ENCODE measurements at places on chromosomes 7 and 10.
A peak's percentile ranks its signal among the peaks of the same experiment; 100 is the strongest.

DNA sequence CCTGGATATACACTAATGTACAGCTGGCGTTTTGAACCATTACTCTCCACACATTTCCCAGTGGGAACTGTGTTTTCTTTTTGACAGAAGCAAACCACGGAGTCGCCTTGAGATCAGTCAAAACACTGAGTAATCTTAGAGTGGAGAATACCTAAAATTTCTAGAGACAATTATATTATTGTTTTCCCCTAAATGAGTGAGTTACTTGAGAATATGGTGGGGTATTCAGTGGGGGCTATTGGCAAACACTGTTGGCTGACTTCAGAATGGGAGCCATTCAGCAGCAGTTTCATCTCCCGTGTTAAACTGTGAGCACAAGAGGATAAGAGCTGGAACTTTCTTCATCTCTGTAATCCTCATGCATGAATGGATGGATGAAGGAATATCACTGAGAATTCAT, 6.2 kb downstream of the IL2RA start:
- no peak for DNase-seq

GRCh38 chr7:137930581-137930980, 71.3 kb downstream of the CREB3L2 start:
- DNase-seq = no peak

GRCh38 chr10:47104151-47104605, 192.9 kb downstream of the PTPN20 start:
- DNase-seq = no peak

DNA sequence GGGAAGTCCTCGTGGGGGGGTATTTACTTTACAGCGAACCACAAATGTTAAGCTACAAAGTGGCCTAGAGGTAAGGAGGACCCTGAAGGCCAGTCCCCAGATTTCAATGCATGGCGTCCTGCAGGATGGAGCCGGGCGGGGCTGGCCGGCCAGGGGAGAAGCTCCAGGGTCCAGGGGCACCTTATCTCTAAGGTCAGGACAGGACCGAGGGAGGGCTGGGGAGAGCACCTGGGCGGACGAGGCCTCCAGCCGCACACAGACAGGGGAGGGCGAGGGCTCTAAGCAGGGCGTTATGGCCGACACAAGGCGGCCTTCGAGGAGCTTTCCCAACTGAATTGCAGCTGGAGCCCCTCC, 96.4 kb upstream of the DIP2C start:
- DNase-seq = no peak

- DNase-seq = no peak
Measured at GRCh38 chr10:93917064-93917391, 23.2 kb downstream of the SLC35G1 start.

DNA sequence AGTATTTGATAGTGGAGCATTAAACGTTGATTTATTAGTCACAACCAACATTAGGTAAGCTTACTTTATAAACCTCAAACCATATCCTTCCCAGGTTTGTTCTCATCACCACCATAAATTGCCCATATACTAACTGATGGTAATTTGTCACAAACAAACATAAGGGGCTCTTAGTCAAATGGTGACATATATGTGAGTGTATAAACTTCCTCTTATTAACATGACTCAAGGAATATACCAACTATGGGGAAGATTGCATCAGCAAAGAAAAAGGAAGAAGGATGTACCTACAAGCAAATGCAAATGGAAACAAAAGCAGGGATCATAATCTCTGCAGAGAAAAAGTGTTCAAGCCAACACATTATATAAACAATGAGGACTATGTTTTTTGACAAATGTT, 418.2 kb upstream of the AKR1E2 start:
- no peak for DNase-seq

- DNase-seq = no peak
Measured at GRCh38 chr7:67021260-67021659, 24.6 kb downstream of the TYW1 start.

DNA sequence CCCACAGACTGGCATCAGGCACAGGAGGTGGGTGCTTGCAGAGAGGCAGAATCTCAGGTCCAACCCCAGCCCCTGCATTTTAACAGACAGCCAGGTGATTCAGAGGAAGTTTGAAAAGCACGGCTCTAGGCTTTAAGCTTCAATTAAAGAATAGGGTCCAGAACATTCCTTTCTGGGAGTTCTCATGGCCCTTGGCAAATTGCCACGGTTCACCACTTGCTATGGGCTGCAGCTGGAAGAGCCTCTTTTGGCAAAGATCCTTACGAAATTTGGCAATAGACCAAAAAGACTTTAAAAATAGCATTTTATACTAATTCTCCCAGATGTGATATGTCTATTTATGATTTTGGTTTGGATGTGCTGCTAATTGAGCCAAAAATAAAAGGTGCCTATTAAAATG, 148.1 kb downstream of the ITGA8 start:
- DNase-seq = peak; percentile 27

DNA sequence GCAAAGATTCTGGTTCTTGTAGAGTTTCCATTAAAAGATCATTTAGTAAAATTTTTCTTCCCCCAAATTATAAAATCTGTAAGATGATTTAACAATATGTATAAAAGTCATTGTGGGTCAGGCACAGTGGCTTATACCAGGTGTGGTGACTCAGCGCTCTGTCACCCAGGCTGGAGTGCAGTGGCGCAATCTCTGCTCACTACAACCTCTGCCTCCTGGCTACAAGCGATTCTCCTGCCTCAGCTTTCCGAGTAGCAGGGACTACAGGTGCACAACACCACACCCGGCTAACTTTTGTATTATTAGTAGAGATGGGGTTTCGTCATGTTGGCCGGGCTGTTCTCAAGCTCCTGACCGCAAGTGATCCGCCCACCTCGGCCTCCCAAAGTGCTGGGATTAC, 68.0 kb downstream of the SEPTIN14 start:
- no peak for DNase-seq

GRCh38 chr10:21509341-21510240, 15.9 kb downstream of the SKIDA1 start:
- peak; percentile 69 for DNase-seq

GRCh38 chr7:2232766-2233520, at the start of gene MAD1L1:
TSS of gene MAD1L1 (minus strand) at chr7:2232945. CDS start at chr7:2230133, 2,812 bp downstream.
- DNase-seq = peak; percentile 95

DNA sequence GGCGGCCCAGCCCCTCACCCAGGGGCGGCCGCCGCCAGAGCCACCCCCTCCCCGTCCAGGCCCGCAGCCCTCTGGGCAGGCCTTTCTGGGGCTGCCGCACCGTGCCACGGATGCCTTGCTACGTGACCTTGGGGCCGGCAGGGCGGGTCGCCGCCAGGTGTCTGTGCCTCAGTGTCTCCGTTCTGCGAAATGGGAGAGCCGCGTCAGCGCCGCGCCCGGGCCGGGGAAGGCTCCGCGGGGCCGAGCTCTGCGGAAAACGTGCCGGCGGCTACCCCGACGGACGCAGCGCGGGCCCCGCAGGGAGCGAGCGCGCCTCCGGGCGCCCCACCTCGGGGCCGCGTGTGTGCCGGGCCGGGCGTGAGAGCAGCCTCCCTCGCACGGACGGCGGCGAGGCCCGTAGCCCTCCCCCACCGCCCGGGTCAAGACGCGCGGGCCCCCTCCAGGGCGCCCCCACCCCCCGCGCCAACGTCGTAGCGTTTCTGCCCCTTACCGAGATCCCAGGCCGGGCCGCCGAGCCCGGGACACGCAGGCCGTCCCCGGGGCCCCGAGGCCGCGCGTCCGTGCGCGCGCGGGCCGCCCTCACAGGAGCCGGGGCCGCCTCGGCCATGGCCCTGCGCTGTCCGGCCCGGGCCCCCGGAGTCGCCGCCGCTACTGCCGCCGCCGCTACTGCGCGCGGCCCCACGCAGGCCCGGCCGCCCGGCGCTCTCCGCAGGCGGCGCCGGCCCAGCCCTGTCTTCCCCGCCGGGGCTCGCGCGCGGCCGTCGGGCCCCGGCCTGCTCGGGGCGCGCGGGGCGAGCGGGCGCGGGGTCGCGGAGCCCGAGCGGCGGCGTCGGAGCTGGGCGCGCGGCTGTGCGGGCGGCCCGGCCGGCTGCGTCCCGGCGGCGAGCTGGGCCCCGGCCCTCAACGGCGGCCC, 1.1 kb downstream of the ZNF777 start:
- no peak for DNase-seq

DNA sequence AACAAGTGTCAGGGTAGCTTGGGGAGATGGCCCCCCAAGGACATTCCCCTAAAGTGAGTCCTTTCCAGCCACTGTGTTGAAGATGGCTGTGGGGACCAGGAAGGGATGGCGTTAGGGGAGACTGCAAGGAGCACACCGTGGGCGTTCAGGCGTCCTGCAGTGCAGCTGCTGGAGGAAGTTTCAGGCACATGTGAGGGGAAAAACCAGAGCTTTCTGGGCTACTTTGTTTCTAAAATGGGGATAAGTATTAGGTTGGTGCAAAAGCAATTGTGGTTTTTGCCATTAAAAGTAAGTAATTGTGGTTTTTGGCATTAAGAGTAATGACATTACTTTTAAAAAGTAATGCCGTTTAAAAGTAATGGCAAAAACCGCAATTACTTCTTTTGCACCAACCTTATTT, 14.3 kb downstream of the PRF1 start:
- DNase-seq = no peak

DNA sequence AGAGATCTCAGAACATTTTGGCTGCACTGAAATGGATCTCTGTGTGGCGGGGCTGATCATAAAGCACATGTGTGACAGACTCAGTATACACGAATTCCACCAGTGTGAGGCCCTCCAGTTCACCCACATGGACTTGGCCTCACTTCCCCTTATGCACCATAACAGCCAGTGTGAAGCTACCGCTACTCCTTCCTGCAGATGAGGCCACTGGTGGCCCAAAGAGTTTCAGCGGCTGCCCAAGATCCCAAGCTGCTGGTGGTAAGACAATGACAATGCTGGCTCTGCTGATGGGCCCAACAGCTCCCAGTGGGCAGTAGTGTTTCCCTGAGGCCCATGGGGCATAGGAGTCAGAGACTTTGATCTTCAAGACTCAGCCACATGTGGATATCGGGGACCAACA, 21.0 kb upstream of the C10orf71 start:
- no peak for DNase-seq

DNA sequence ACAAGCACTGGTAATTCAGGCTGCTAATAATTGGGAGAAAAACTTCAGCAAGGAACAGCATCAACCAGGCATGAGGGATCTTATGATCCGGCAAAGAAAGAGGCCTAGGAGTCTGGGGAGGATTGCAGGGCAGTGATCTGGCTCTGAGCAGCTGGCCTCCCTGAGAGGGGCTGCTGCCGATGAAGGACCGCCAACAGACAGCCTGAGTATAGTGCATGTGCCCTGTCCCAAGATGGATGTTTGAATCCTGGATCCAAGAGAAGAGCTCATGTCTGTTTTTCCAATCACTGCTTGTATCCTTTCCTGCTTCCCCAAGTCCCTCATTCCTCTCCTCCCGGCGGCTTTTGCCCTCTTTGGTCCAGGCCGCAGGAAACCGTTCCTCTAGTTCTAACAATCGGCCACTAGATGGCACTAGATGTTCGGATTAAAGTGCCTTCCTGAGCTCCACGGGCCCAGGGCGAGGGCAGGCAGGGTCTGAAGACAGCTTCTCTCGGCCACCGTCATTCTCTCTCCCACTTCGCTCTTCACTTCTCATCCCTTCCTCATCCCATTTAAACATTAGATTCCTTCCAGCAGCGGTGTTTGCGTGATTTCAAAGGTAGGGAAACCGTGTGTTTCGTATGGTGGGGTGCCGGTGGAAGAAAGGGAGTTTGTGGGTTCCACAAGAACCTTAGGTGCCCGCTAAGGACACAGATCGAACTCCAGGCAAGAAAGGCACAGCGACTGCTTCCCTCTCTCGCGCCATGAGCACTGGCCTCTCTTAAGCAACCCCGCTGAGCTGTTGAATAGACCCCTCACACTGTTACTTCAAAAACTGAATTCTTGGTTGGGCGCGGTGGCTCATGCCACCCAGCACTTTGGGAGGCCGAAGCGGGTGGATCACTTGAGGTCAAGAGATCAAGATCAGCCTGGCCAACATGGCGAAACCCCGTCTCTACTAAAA, 82.4 kb downstream of the ADCYAP1R1 start:
- peak; percentile 44 for DNase-seq

DNA sequence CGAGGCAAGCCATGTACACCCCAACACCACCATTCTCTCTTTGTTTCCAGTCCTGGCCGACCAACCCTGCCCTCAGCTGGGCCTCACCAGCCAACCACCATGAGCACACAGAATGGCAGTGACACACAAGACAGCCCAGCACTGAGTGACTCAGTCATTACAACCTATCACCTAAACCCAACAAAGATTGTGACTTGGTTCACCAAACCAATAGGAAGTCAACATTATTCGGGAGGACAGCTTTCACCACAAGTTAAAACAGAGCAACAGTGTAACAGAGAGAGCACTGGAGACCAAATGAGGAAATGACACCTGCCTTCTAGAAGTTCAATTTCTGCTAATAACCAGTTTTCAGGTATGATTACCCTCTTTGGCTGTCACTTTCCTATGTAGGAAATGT, 72.1 kb downstream of the DNMBP start:
- DNase-seq = no peak

DNA sequence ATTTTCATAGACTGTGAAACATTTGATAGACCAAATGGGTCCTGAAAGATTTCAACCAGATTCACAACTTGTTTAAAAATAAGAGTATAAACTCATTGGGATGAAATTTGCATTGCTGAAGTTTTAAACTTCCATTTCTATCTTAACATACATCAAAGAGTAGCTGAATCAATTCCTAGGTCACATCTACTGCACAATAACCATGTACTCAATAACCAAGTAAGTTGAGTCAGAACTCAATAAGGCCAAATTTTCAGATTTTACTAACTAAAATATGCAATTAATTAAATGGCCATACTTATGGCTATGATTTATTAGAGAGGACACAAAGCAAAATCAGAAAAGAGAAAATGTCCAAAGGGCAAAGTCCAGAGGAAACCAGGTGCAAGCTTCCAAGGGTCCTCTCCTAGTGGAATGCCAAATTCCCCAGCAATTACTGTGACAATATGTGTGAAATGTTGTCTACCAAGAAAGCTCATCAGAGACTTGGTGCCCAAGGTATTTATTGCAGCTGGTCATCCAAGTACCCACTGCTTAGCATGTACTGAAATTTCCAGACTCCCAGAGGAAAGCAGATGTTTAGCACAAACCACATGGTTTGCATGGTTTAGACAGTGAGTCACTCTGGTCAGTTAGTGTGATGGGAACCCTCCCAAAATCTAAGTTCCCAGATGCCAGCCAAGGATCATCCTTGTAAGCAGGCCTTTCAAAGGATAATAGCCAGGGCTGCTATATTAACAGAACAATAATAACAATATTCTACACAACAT, 238.9 kb downstream of the IPMK start:
- no peak for DNase-seq

- no peak for DNase-seq
Measured at GRCh38 chr7:146355216-146355615, 238.6 kb downstream of the CNTNAP2 start.

Data from head of caudate nucleus (tissue), 42 donors.